ENCODE measurements at places on chromosomes 6 and 20. TPM values are rescaled to one million over a fixed set of nuclear protein-coding genes. Genes with fewer than 3 reads are reported as not detected.

- peak; percentile 90 for DNase-seq
Measured at GRCh38 chr6:101607111-101607690, 213.7 kb downstream of the GRIK2 start.

- DNase-seq, result no peak
Measured at GRCh38 chr6:37062424-37062823, 57.0 kb downstream of the FGD2 start.

DNA sequence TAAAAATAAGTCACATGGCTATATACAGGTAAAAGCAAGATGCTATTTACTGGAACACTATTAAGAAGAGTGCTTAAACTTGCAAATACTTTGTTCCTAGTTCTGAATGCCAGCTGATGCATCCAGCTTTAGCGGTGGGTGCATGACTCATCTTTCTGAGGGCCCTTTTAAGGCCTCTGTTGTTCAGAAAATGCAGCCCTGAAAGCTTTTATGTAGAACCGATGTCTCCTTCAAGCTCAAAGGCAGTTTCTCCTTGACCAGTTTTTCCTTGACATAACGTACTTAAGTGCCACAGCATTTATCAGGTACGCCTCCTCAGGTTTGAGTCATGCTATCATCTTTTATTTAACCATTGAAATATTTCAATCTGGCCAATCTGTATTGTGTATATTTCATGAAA lies 82.8 kb downstream of the MLIP start:
- peak; percentile 69 for DNase-seq

GRCh38 chr6:25590986-25591385 lies 61.0 kb upstream of the SCGN start:
- DNase-seq, result no peak

DNA sequence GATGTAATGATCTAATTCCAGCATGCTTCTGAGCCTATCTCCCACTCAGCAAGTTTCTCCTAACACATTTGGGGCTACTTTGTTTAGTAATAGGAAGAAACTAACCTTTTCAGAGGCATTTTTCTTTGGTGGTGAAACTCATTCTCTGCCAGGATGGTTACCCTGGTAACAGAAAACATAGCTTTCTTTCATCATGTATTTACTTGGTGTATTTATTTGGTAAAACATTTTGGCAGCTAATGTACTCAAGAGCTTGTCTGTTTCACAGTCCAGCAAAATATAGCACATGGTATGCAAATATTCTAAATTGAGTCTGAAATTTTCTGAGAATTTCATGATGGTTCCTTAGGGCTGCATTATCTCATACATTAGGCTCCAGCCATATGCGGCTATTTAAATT lies 100.0 kb downstream of the SLC35B3 start:
- peak; percentile 6 for DNase-seq

DNA sequence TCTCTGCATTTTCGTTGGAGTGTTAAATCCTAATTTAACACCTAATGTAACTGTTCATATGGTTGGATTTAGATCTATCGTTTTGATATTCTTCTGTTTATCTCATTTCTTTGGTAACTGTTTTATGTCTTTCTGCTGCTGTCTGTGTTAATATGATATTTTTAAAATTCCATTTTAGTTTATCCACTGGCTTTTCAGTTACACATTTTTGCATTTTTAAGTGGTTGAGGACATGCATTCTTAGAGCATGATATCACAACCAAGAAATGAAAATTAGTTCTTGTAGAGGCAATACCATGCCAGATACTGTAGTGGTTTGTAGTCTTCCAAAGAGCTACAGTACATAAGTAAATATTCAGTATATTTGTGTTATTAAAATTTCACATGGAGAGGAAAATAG lies 58.6 kb downstream of the LIN28B start:
- peak; percentile 4 for DNase-seq

DNA sequence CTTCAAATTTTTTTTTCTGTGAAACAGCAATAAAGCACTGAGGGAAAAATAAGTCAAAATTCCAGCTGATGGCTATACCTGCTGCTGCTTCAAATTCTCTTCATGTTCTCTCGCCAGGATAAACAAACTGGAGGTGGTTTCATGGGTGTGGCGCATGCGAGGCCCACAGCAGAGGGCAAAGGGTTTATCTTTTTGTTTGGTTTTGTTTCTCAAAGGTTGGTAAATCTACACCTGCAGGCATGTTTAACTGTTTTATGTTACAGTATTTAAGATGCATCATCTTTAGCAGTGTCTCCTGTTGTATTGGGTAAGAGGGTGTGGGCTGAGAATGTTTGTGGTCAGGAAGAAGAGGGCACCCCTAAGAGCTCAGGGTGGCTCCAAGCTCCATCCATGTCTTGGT lies 342.2 kb downstream of the CDH26 start:
- no peak for DNase-seq

DNA sequence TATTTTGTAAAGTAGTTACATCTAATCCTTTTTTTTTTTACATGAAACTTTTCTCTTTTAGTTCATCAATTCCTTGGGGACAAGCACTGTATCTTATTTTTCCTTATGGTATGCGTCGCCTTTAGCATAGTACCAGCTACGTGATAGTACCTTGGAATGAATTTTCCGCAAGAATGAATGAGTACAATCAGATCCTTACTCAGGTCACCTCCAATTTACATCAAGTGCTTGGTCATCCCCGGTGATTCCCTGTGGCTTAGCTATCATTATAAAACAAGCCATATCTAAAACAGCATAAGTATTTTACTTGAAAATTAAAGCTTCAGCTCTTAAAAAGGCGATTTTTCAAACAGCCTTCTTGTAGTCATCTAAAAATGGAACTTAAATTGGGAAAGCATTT lies 680.4 kb upstream of the MAP3K7 start:
- no peak for DNase-seq

- peak; percentile 55 for DNase-seq
Measured at GRCh38 chr6:166342349-166343149, at the start of gene SFT2D1. Gene SFT2D1 (minus strand): TSS chr6:166342545. CDS start chr6:166342481, 64 bp downstream.

GRCh38 chr6:74289884-74290283 lies 593.9 kb downstream of the CD109 start:
- DNase-seq, result no peak

GRCh38 chr6:150443621-150444020 lies 74.8 kb downstream of the IYD start:
- no peak for DNase-seq

GRCh38 chr6:17653198-17653882 lies 53.2 kb downstream of the FAM8A1 start:
- peak; percentile 7 for DNase-seq

DNA sequence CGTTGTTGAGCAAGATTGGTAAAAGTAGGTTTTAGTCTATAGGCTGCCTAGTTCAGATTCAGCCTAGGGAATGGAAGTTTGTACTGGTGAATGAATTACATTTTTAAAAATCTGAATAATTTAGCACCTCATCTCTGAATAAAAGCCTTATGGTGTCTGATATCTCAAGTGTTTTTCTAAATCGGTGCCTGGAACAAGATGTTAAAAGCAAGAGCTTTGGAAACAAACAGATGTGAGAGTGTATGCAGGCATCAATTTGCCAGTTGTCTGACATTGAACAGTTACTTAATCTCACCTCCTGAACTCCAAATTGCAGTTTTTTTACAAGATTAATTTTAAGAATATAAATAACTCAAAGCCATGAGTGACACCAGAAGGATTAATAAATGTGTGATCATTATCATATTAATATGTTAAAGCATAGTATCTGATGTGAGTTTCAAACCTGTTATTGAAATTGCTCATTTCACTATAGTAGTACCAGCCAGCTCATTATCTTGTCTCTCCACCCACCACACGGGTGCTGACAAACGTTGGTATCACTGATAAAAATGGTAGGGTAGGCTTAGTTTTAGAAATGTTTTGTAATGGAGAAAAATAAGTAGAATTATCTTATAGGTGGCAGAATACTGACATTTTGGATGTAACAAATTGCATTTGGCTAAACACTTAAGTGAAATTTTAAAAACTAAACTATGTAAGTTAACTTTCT lies 157.3 kb downstream of the FAM83B start:
- DNase-seq, result no peak

GRCh38 chr6:130945401-130945919 lies 117.6 kb downstream of the EPB41L2 start:
- peak; percentile 50 for DNase-seq

DNA sequence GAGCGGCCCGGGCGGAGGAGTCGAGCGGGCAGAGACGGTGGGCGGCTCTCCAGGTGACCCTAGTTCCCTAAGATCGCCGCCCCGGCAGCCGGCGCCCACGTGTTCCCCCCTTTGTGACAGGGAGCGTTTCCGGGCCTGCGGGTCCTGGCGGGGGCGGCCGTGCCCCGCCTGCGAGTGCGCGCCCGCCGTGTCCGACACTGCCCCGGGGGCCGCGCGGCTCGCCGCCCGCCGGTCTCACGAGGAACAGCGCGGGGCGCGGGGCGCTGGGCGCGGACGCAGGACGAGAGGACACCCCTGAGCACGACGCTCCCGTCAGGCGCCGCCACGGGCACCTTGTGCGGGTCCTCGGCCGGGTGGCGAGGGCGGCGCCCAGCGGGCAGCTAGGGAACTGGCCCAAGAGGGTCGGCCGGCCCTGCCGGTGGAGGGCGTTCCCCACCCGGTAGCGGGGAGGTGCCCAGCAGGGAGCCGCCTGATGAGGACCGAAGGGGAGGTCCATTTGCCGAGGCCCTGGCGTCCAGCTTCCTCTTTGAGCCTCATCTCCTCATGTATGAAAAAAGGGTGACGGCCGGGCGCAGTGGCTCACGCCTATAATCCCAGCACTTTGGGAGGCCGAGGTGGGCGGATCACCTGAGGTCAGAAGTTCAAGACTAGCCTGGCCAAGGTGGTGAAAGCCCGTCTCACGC lies at the start of gene VARS1:
TSS of gene VARS1 (minus strand) at position 137 of the 683 bp plus-strand sequence. CDS start 535 bp downstream, outside the sequence.
- peak; percentile 71 for DNase-seq

GRCh38 chr6:150196942-150197745 lies 54.3 kb downstream of the PPP1R14C start:
- DNase-seq, result peak; percentile 60

Gene SLC22A7
- total RNA-seq, result not detected

Gene CPNE5
- 0.17 TPM for total RNA-seq

Gene CCR6
- total RNA-seq, result not detected

Gene HLA-DQB2
- not detected for total RNA-seq

Gene CLPSL2
- not detected for total RNA-seq

Gene PCNA
- 126 TPM for total RNA-seq

Gene RIPPLY2
- not detected for total RNA-seq

Data from renal cortical epithelial cell (primary cell).